ENCODE measurements at places on chromosomes 16 and 17.

GRCh38 chr17:80761110-80761871, 216.7 kb downstream of the RPTOR start:
- peak; percentile 77 for DNase-seq

DNA sequence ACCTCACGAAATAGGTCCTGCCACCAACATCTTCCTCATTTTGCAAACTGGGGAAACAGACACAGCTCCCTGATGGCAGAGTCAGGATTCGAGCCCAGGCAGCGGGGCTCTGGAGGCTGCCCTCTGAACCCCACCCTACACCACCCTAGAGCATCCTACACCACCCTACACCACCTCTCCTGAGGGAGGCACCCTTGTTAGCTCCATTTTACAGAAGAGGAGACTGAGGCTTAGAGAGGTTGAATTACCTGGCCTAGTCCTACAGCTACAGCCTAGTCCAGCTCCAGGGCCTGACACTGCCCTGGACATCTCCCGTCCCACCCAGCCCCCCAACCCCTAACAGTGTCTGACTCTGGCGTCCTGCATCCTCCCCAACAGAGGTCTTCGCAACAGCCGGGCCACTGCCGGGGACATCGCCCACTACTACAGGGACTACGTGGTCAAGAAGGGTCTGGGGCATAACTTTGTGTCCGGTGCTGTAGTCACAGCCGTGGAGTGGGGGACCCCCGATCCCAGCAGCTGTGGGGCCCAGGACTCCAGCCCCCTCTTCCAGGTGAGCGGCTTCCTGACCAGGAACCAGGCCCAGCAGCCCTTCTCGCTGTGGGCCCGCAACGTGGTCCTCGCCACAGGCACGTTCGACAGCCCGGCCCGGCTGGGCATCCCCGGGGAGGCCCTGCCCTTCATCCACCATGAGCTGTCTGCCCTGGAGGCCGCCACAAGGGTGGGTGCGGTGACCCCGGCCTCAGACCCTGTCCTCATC, 3.2 kb upstream of the NECAB2 start:
- no peak for DNase-seq

DNA sequence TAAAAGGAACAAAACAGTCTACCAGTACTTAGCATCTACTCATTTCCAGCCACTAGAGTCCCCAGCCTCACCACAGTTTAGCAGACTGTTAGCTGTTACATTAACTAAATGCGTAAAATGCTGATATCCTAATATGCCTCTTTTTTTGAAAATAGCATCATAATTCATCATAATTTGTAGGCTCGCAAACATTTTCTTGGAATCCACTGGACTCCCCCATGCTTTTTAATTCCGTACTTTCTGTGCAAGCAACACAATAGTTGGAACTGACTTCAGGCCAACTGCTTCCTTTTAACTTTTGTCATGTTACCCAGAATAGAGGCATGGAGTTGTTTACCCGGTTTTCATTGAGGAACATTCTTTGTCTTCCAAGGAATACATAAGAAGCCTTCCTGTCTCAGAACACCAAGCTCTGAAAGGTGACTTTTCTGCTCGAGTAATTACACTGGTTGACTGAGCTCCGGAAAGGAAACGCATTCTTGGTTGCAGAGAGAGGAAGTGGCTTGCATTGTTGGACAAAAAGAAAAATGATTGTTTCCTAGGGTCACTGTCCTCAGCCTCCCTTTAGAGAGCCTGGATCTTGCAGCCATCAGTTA, 30.9 kb upstream of the SEC14L1 start:
- DNase-seq = no peak

- no peak for DNase-seq
These were observed 834 bp downstream of the FLYWCH1 start for GRCh38 chr16:2912330-2913199.

- DNase-seq = peak; percentile 27
These were observed 64.1 kb upstream of the CACNG4 start for GRCh38 chr17:66900126-66901010.

DNA sequence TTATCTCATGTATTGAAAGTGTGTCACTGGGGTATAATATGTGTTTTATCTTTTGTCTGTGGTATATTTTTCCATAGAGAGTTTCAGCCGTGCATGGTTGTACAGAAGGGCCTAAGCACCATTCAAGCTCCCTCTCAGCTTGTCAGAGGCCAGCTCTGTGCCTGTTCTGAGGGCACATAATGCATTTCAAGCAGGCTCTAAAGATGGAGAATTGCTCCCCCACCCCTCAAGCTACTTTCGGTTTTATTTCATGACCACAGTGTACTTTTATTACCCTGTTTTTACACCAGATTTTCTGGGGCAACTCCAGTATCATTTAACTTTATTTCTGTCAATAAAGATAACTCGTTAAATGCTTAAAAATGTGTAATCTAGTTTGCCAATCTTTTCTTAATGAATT, 131.7 kb downstream of the SHISA6 start:
- DNase-seq = no peak

All from NCI-H774 (cell line).